Uterus (tissue), 4 donors: ENCODE measurements at places on chromosomes 6 and 20. TPM values are rescaled to one million over a fixed set of nuclear protein-coding genes. Genes with fewer than 3 reads are reported as not detected.
A peak's percentile ranks its signal among the peaks of the same experiment; 100 is the strongest.

Gene PLAGL2
- total RNA-seq: 2.3 TPM

Gene WFDC8
- total RNA-seq: not detected

Gene KIAA1755
- total RNA-seq: 17.9 TPM

Gene SLC35D3
- not detected for total RNA-seq

Gene MCCD1
- total RNA-seq: not detected

Gene SALL4
- total RNA-seq: 0.09 TPM

Gene EZR
- 94.0 TPM for total RNA-seq

Gene HDGFL1
- total RNA-seq: not detected

Gene HCRTR2
- 0.21 TPM for total RNA-seq

Gene PNLDC1
- not detected for total RNA-seq

Gene RGS17
- total RNA-seq: not detected

DNA sequence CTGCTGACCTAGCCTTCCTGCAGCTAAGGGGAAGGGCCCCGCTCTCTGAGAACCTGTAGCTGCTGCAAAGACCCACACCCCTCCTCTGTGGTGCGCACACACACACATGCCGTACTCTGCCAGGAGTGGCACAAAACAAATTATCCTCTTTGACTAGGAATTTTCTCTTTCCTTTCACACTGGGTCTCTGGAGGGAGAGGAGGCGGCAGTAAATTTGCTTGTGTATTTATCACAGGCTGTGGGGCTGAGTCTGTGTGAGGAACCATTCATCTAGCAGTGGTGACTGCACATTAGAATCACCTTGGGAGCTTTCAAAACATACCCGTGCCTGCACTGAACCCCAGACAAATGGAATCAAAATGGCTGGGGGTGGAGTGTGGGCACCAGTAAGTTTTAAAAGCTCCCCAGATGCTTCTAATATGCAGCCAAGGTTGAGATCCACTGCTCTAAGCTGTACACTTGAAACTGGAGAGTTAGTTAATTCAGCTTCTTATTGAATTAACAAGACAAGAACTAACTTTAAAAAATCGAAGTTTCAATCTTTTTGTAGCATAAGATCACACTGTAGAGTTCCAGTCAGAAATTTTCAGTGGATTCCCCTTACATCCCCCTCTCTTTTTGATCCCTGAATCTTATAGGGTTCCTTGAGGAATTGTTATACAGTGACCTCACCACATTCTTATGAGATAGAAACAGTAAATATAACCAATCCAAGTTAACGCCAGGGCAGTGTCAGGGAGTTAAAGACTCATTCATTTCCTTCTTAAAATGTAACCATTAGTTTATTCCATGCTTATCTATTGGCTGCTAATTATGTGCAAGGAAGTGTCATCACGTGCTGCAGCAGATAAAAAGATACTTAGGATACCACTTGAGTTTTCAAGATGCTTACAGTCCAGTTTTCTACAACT, 29.8 kb upstream of the GMDS start:
- DNase-seq: no peak

- peak; percentile 93 for DNase-seq
Observed at GRCh38 chr6:53794720-53795339, at the start of gene LRRC1. TSS of gene LRRC1 (plus strand) at chr6:53795005. CDS start at chr6:53795257, 252 bp downstream.

- no peak for DNase-seq
Observed at GRCh38 chr20:56929606-56930005, 300.5 kb downstream of the TFAP2C start.

- DNase-seq: no peak
Observed at GRCh38 chr6:144745439-144745838, 460.3 kb downstream of the UTRN start.

- DNase-seq: no peak
Observed at GRCh38 chr6:149318581-149319286, 1.2 kb downstream of the TAB2 start.

GRCh38 chr6:129498950-129499842, 210.8 kb downstream of the ARHGAP18 start:
- DNase-seq: no peak

- no peak for DNase-seq
Observed at GRCh38 chr6:26185004-26185403, 97.8 kb downstream of the HFE start.

- DNase-seq: no peak
Observed at GRCh38 chr6:157789297-157789696, 33.7 kb upstream of the SNX9 start.

- no peak for DNase-seq
Observed at GRCh38 chr20:57093766-57094165, 172.7 kb downstream of the BMP7 start.

- DNase-seq: no peak
Observed at GRCh38 chr6:98880486-98880885, 46.1 kb downstream of the POU3F2 start.

- DNase-seq: peak; percentile 62
Observed at GRCh38 chr6:73452107-73452461, at the start of gene CGAS. TSS of gene CGAS (minus strand) at chr6:73452297. CDS start at chr6:73452181, 116 bp downstream.

GRCh38 chr6:131602781-131603312, 25.2 kb downstream of the MED23 start:
- DNase-seq: no peak

DNA sequence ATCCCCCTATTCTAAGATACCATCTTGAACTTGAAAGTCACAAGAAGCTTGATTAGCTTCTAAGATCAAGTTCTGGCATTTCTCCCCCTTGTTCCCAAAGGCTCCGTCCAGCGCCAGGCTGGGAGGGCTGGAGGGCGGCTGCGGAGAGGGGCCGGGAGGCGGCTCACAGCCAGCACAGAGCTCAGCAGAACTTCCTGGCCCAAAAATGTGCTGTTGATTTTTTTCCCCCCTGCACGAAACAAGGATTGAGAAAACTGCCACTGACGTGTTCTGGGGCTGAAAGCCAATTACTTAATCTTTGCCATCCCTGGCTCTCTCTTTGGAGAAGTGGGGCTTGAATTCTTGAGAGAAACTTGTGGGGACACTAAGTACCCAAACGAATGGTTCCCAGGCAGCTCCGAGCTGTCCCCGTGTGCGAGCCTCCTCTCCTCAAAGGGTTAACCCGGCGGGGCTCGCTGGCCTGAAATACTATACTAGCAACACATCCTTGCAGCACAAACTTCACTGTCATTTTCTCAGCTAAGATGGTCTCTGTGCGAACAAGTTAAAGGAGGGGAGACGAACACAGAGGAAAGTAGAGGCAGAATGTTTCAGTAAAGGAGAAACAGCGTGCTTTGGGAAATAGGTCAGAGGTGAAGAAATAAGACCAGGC, 452 bp downstream of the TRAF3IP2 start:
- DNase-seq: peak; percentile 92

DNA sequence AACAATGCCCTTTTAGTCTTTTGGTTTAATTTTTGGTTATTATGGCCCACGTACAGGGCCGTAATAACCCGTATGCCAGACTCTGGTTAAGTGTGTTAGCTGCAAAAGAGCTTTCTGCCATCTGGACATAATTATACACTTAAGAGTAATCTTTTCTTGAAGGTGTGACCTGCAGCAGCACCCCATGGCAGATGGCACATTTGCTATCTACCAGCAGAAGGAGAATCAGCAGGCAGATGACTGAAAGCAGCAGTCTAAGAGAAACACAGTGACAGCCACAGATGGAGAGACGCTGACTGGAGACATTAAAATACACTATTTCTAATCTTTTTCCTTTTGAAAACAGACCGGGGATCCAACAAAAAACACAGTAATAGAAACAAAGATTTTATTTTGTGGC, 18.7 kb downstream of the ASF1A start:
- DNase-seq: no peak

GRCh38 chr6:147752689-147753403, 244.4 kb downstream of the SAMD5 start:
- no peak for DNase-seq

GRCh38 chr6:17224056-17224455, 57.1 kb upstream of the RBM24 start:
- no peak for DNase-seq

DNA sequence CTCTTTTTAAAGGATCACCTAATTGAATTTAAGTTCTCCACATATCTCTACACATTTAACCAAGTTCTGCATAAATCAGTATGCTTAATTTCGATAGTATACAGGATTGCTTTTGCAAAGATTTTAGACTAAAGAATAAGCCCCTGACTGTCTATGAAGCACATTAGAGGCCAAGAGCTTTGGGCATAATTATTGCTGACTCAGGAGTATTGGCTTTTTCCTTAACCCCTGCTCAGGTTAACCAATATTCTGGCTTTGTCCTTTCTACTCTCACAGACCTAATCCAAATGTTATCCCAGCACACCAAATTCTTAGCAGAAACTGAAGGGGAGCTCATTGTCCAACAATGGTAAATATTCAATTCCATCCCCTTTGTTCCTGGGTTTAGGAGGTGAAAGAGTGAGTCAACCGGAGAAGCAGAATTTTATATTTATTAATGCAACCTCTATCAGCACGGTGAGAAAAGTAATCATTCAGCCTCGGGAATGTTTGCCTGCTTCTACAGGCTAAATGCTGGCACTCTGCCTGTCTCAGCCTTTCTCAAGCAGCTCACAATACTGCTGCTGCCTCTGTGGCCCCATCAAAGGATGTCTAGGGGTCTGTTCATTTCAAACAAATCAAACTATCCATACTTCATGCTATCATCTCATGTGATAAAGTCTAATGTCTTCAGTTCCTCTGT, 125.0 kb downstream of the SIM1 start:
- no peak for DNase-seq

GRCh38 chr6:29005183-29005885, at the start of gene ZNF311:
TSS of gene ZNF311 (minus strand) at chr6:29005315. CDS start at chr6:29003954, 1,361 bp downstream.
- peak; percentile 56 for DNase-seq

- DNase-seq: no peak
Observed at GRCh38 chr6:41375598-41376151, 40.3 kb downstream of the NCR2 start.

GRCh38 chr20:56815796-56816195, 186.7 kb downstream of the TFAP2C start:
- no peak for DNase-seq

- no peak for DNase-seq
Observed at GRCh38 chr6:169869301-169869700, 117.9 kb downstream of the ERMARD start.

- no peak for DNase-seq
Observed at GRCh38 chr6:105045526-105045925, 88.6 kb downstream of the LIN28B start.

DNA sequence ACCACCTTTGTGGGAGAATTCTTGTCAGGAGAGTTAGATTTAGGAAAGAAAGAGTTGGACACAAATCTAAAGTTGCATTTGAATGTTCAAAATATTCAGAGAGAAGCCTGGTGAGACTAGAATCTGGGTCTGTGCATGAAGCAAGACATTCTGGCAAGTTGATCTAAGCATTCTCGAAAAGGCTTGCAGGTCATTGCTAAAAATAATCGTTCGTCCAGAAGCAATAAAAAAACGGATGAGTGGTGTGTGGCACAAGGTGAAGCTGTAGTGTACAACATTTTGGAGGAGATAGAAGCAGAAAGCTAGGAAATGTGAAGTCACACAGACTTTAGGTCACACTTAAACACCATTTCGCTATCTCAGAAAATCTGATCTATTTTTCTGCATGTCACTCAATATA, 114.9 kb upstream of the IFNGR1 start:
- no peak for DNase-seq

DNA sequence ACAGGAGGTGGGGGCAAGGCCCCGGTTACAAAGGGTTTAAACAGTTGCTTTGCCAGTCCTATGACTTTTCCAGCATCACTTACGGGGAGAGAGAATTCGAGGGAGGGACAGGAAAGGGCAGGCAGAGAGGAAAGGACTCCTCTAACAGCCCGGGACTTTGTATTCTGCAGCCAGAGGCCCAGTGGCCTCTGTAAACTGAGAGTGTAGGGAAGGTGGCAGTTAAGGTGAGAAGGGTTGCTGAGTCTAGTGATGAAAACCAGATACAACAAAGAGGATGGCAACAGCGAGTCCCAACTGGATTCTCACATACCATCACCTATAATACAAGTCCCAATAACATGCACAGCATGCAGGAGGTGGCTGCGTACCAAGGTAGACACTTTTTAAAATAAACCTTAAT, 13.5 kb downstream of the PLAGL2 start:
- no peak for DNase-seq

- DNase-seq: no peak
Observed at GRCh38 chr20:61347443-61347842, 95.4 kb downstream of the CDH4 start.

- no peak for DNase-seq
Observed at GRCh38 chr6:110708295-110708950, 106.8 kb downstream of the CDK19 start.

GRCh38 chr6:129774697-129775447, 64.9 kb upstream of the ARHGAP18 start:
- peak; percentile 46 for DNase-seq

DNA sequence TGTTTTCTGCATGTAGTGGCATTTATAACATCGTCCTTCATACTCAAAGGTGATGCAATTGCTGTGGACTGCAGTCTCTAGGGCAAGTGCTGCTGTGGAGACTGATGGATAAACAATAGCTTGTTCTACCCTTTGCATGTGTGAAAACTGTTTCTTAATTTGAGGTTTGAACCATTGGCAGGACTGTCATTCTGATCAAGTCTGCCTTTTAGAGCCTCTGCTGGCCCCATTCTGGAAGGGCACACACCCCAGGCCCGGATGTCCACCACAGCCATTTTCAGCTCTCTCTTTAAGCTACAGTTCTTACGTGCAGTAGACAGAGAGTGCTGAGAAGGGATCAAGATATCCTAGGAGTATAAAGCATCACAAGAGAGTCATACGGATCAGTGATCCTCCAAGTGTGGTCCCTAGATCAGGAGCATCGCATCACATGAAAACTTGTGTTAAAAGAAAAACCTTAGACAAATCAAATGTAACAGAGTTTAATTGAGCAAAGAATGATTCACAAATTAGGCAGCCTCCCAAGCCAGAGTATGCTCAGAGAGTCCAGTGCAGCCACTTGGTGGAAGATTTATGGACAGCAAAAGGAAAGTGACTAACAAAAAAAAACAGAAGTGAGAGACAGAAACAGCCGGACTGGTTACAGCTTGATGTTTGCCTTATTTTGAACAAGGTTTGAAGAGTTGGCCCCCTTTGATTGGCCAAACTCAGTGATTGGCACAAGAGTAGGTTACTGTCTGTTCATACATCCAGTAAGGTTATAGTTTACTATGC, 52.0 kb downstream of the FRK start:
- no peak for DNase-seq

DNA sequence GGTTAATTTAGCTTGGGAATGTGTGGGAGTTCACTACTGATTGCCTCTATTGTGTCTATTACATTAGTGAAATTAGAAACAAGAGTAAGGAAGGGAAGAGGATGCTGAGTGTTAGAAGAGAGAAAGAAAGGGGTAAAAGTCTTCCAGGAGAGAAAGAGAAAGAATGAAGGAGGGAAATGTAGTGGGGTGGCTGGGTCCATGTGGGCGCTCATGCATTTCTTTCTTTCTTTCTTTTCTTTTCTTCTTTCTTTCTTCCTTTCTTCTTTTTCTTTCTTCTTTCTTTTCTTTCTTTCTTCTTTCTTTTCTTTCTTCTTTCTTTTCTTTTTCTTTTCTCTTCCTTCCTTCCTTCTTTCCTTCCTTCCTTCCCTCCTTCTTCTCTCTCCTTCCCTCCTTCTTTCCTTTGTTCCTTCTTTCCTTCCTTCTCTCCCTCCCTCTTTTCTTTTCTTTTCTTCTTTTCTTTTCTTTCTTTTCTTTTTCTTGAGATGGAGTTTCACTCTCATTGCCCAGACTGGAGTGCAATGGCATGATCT, 16.2 kb upstream of the SALL4 start:
- DNase-seq: no peak
